ENCODE measurements at places on chromosomes 1 and 21.
A peak's percentile ranks its signal among the peaks of the same experiment; 100 is the strongest.

DNA sequence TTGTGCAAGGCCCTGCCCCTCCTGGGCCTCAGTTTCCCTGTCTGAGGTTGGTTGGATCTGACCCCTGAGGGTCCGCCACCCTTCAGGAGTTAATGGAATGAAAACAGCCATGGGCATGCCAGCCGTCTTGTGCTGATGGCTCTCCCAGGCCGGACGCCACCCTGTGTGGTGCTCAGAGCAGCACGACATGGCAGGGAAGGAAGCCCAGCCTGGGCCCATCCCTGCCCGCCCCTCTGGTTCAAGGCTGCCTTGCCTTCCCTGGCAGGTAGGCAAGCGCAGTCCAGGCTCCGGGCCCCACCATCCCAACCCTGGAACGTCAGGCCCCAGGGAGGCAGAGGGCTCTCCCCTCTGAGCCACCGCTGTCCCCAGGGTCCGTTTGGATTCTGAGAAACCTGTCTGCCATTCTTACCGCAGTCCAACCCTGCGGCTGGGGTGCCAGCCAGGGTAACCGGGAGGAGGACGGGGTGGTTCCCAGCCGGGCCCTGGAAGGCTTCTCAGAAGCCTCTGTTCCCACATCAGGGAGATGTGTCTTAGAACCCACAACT lies 108.5 kb upstream of the IFFO2 start:
- no peak for DNase-seq

DNA sequence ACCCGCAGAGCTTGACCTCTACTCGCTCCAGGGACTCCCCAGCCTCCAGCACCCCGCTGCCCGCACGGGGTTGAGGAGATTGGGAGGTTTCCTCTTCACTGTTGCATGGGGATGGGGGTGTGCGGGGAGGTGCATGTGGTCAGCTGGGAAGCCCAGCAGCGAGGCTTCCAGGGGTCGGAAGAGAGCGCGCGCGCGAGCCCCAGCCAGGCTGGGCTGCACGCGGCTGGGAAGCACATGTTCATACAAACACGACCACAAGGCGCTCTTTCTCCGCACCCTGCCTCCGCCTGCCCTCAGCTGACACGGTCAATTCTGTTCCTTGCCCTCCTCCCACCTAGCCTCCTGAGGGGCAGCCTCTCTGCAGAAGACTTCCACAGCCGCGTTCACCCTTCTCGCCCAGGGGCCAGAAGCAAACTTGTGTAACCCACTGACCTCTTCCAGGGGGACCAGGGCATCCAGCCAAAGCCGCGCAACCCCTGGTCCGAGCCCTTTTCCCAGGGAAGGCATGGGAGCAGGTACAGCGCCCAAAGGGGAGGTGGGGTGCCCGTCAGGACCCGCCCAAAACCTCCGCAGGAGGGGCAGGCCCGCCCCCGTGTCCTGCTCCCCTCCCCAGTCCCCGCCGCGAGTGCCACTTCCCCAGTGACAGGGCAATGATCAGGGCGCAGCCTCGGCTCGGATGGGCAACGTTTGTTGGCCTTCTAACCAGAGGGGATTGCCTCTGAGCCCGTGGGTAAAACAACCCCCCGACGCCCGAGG lies 1.3 kb downstream of the COL24A1 start:
- DNase-seq, result no peak

DNA sequence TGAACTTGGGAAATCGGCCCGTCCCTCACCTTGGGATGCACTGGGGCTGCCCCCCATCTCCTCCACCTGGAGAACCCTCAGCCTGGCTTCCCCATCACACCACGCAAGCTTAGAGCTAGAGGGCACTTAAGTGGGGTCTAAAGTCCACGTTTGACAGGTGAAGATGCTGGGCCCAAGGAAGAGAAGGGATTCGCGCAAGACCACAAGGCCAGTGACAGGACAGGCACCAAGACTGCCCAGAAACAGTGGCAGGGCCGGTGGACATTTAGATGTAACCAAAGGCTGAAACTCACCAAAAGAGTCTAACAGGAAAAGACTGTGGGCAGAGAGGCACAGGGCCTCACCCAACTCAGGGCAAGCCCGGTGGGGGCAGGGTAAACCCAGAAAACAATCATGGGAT lies 130.8 kb upstream of the EDN2 start:
- DNase-seq, result no peak

DNA sequence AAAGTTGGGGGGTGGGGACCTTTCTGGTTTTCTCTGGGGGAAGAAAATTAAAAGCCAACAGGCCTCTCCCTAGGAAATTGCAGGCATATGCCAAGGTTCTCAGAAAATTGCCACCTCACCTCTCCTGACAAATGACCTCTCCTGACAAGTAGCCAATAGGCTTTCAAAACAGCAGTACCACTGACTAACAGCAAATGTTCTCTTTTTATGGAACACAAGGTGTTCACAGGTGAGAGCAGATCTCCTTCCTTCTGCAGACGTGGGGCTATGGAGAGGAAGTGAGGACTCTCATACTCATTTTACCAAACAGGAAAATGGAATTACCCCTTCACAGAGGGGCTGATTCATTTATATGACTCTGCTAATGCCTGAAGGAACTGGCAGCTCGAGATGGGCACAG lies 32.7 kb upstream of the SUCO start:
- no peak for DNase-seq

DNA sequence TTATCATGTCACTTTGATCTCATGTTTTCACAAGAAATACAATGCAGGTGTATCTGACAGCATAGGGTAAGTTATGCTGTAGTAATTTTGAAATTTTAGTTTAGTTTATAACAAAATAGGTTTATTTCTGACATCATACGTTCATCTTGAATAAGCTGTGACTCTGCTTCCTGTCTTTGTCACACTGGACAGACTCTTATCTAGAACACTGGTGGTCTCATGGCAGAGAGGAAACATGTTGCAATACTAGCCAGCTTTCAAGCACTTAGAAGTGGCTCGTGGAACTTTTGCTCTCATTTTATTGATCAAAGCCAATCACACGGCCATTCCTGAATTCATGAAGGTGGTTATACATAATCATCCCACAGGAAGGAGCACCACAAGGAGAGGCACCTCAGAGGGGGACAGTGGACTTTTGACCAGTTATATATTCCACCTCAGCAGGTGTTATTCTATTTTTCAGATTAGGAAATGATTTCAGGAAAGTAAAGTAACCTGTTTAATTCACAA lies 46.5 kb downstream of the CYP2J2 start:
- DNase-seq, result no peak

GRCh38 chr1:157992833-157993146 lies 655 bp upstream of the KIRREL1 start:
- DNase-seq, result no peak

DNA sequence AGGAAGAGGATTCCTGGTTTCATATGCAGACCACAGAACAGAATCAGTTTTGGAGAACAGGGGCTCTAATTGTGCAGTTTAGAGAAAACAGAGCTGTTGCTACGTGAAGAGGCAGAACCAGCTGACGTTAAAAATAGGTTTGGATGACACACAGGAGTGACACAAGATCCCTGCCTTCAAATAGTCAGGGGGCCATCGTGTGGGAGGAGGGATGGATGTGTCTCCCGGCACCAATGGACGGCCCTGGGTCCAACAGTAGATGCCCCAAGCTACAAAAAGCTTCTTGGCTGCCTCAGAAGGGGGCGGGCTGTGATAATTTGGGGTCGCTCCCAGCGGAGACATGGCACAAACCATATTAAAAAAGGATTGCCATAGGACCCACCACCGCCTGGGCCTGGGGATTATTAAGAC lies 87.8 kb downstream of the MRPL37 start:
- no peak for DNase-seq

DNA sequence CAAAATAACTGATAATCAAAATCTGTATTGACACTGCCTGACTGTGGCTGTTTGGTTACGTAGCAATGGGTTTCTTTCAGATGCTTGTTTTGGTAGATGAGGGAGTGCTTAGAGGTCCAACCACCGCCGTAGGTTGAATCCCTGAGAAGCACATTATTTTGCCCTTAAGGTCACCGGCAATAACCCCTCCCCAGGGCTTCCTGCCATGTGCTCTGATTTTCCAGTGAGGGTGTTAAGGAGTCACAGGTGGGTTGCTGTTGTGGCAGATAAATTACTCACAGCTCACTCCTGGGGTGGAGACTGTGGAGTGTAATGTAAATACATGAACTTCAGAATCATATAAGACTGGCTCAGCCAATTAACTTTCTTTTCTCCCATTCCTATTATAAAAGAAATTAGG lies 81.5 kb upstream of the ZP4 start:
- DNase-seq, result no peak

- no peak for DNase-seq
Observed at GRCh38 chr1:79852004-79852403, 845.5 kb upstream of the ADGRL4 start.

DNA sequence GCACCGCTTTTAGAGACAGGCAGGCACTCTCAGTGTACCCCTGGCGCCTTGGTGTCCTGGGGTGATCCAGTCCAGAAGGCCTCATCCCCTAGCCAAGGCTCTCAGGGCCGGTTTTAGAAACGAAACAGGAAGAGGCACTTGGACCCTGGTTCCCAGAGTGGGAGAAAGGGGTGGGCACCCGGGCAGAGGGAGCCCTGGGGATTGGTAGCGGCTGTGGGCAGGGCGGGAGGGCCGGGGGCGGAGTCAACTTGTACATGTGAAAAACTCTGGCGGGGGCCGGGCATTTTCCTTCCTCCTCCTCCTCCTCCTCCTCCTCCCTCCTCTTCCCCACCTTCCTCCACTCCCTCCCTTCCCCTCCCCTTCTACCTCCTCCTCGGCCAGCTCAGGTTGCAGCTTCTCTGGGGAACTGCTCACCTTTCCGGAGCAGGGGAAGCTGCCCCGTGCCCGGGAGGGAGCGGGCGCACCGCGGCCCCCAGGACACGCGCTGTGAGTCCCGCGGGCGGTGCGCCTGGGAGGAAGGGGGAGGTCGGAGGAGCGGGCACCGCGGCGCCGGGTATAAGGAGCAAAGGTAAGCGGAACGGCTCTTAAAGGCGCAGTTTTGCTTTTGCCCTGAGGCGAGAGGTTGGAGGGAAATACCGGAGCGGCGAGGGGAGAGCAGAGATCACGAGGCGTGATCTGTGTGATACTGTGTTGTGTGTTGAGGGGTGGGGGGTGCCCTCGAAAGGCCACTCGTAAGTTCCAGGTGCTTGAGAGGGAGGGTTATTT lies at the start of gene CDK18:
CDK18 (plus strand) TSS at position 359 of the 765 bp plus-strand sequence. CDS start 18,499 bp downstream, outside the sequence.
- DNase-seq, result no peak

DNA sequence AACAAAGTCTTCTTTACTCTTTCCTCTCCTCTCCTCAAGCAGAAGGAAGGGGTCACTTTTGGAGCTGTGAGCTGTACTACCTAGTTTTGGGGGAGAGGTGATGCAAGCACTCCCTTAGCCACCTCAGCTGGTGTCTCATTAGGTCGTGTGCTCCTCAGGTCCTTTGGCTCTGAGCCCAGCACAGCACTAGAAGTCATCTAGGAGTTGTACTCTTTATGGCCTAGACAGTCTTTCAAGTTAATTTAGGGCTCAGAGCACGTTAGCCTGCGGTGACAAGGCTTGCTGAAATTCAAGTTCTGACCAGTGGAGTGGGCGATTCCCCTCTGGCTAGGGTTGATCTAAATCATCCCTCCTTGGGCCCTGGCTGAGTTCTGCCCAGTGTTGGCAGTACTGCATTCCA lies 48.0 kb upstream of the WDR26 start:
- DNase-seq, result no peak

- DNase-seq, result peak; percentile 26
Observed at GRCh38 chr1:205458777-205459566, 3.1 kb upstream of the BLACAT1 start.

DNA sequence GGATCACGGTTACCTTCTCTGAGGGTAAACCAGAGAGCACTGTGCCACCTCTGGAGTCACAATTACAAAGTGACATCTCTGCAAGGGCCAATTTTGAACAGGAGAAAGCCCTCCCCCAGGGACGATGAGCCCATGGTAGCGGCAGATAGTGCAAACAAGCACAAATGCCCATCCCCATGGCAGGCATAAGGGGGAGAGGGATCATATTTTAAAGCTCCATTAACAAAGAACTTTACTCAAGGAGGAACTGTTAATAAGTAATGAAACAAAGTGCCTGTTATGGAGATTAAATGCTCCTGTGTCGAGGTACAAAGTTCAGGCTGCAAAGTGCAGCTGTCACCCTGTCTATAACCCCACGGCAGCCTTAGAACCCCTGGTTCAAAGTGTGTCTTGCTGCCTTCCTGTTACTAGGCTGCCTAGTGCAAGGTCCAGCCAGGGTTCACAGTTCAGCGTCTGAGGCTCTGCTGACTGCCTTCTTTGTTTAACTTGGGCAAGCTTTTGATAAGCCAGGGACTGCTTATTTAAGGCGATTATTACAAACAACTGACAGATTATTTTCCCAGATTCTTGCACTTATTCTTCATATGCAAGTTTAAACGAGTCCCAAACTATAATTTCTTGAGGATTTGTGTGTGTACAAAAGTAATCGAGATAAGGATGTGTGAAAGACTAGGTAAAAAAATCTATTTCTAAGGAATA lies 75.7 kb upstream of the NRIP1 start:
- no peak for DNase-seq

GRCh38 chr21:34548781-34549376 lies 36.9 kb upstream of the KCNE1 start:
- DNase-seq, result no peak

- no peak for DNase-seq
Observed at GRCh38 chr21:25314247-25314646, 293.0 kb downstream of the MRPL39 start.

DNA sequence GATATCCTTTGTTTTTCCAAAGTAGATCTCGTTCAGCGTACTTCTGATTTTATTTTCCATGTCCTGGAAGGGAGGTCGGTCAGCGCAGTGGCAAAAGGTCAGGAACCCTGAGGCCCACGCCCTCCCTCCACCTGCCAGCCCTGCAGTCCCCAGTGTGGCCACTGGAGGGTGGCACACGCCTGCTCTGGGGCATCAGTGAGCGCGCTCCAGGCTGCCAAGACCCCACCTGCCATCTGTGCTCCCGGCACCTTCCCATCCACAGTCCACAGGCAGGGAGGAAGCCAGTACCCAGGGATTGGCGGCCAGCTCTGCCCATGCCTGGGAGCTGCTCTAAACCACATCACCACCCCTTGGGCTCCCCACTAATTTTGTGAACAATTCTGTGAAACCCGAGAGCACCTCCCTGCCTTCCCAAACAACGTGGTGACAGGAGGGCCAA lies 32.3 kb downstream of the SLC66A1 start:
- no peak for DNase-seq

- DNase-seq, result no peak
Observed at GRCh38 chr1:3578433-3578805, 32.9 kb downstream of the MEGF6 start.
